Activated CD4-positive, alpha-beta T cell treated with anti-CD3 and anti-CD28 coated beads for 1 hour (primary cell): ENCODE measurements at places on chromosomes 5 and 9.

DNA sequence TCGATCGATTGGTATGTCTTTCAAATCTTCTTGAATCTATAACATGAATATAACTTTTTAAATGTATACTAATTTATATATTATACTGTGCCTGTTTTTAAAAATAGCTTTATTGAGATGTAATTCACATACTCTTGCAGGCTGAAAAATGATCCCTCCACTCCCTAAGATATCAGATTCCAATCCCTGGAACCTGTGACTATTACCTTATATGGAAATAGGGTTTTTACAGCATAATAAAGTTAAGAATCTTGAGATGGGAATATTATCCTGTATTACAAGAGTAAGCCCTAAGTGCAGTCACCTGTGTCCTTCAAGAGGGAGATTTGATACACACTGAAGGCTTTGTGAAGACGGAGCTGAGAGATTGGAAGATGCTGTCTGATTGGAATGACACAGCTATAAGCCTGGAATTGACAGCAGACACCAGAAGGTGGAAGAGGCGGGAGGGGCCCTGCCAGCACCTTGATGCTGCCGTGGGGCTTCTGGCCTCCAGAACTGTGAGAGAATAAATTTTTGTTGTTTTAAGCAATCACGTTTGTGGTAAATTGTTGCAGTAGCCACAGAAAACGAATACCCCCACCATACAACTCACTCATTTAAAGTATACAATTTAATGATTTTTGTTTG lies 161.3 kb downstream of the RMI1 start:
- no peak for DNase-seq

- DNase-seq = no peak
Observed at GRCh38 chr9:115146581-115147021, 28.6 kb upstream of the TNC start.

- no peak for DNase-seq
Observed at GRCh38 chr5:71860048-71860447, 141.0 kb downstream of the CARTPT start.

- no peak for DNase-seq
Observed at GRCh38 chr5:59274106-59274636, 619.4 kb downstream of the PDE4D start.

DNA sequence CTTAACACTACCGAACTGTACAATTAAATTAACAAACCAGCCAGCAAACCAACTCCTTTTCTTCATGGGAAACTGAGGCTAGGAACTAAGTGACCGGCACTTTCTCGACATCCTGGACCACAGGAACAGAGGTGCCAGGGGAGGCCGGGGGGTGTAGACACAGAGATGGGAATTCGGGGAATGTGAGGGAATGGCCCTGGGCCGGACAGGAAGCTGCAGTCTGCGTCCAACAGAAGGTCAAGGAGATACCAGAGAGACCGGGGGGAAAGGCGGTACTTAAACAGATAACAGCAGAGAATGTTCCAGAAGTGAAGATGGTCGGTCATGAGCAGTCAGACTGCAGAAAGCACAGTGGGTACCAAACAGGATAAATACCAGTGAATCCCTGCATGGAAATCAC lies 40.3 kb downstream of the DBH start:
- no peak for DNase-seq

GRCh38 chr9:115590011-115590410 lies 472.1 kb upstream of the TNC start:
- no peak for DNase-seq

DNA sequence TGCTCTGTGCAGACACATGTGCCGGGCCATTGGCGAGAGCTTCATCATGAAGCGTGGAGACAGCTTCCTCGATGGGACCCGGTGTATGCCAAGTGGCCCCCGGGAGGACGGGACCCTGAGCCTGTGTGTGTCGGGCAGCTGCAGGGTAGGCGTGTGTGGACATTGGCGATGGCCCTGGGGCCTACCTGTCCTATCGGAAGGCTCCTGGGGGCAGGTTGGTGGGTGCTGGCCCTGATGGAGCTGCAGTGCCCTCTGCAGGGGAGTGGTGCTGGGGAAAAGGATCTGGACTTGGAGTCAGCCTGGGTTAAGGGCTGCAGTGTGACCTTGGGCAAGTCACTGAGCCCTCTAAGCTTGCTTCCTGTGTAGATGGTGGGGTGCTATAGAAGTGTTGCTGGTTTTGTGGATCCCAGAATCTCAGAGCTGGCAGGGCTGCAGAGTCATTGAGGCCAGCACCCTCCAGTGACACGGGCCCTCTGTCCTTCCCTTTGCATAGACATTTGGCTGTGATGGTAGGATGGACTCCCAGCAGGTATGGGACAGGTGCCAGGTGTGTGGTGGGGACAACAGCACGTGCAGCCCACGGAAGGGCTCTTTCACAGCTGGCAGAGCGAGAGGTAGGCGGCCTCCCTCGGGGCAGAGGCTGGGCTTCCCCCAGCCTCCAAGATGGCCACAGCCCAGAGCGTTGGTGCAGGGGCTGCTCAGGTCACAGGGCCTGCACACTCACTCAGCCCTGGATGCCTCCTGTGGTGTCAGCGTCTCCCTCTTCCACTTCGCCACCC lies 15.8 kb downstream of the ADAMTS13 start:
- DNase-seq = no peak

DNA sequence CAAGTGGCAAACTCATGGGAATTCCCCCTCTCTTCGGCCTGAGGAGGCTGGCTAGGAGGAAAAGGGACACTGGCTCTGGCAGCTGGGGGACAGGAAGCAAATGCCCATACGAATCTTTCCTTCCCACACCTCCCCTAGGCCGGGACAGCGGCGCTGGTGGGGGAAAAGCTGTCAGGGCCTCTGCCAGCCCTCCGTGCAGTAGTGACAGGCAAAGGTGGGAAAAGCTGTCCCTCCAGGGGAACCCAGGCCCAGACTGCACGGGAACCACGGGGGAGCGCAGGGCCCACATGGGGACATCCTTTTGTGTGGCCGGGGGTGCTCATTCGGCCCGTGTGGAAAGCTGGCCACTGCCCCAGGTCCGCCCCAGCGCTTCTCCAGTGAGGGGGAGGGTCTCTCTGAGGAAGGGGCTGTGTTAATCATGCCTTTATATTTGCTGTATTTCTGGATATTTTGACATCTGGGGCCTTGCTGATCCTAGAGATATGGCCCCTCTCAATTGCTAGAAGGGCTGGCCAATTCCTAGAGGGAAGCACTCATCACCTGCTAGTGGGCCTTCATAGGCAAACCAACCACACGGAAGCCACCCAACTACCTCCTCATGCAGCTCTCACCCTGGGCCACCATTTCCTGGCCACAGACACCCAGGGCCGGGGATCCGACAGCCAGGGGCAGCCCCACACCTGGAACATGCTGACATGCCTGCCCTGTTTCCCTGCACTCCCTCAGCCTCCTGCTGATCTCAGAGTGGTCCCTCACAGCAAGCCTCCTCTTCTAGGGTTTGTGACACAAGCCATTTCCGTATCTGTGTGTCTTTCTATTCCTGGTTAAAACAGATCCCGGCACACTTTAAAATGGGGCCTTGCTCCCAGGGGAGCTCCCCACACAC lies 138.8 kb downstream of the ROR2 start:
- DNase-seq = no peak

- DNase-seq = no peak
Observed at GRCh38 chr5:150159031-150159430, 3.4 kb upstream of the PDGFRB start.

- no peak for DNase-seq
Observed at GRCh38 chr5:175920231-175920811, 47.8 kb downstream of the THOC3 start.

- DNase-seq = no peak
Observed at GRCh38 chr9:94870793-94871558, 144.5 kb downstream of the AOPEP start.

DNA sequence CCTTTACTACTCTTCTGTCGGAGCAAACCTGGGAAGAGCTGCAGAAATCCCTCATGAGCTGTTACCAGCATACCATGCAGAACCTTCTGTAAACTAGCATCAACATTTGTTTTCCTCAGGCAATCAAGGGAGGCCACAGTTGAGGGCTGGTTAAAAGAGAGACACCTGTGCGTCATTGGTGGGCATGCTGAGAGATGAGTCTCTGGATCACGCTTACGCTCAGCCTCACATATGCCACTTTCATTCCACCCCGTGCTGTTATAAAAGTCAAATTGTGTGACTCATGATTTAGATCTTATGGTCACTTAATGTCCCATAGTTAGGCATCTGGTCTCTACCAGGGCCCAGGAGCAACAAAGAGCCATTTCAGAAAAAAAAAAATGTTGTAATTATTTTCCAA lies 18.1 kb upstream of the ICE1 start:
- no peak for DNase-seq

GRCh38 chr5:108081707-108082106 lies 300.2 kb downstream of the FBXL17 start:
- DNase-seq = no peak

- no peak for DNase-seq
Observed at GRCh38 chr5:179533907-179534306, 16.4 kb upstream of the RUFY1 start.

GRCh38 chr5:22372826-22373660 lies 480.1 kb downstream of the CDH12 start:
- no peak for DNase-seq

DNA sequence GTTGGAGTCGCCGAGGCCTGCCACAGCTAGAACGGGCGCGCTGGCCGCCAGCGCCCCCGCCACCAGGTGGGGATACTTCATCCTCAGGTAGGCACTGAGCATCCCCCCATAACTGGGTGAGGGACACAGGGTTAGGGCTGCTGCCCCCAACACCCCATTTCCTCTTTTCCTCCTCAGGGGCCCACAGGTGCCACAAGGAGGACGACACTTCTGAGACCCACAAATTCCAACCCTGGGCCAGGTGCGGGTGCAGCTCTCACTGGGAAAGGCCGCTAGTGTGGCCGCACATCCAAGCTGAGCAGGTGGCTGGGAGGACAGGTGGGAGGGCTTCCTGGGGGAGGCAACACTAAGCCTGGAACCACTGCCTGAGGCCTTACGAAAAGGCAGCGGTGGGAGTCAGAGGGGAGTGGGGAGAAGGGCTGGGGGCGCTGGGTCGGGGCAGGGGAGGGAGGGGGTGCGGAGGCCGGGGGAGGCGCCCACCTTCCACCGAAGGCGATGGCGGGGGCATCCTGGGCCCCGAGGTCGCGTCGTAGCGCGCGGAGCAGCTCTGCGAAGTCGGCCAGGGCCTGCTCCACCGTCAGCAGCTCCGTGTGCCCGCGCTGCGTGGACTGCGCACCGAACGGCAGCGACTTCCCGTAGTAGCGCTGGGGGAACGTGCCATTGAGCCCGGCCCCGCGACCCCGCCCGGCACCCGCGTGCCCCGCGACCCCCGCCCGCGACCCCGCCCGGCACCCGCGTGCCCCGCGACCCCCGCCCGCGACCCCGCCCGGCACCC lies 961 bp downstream of the DPP7 start:
- no peak for DNase-seq

DNA sequence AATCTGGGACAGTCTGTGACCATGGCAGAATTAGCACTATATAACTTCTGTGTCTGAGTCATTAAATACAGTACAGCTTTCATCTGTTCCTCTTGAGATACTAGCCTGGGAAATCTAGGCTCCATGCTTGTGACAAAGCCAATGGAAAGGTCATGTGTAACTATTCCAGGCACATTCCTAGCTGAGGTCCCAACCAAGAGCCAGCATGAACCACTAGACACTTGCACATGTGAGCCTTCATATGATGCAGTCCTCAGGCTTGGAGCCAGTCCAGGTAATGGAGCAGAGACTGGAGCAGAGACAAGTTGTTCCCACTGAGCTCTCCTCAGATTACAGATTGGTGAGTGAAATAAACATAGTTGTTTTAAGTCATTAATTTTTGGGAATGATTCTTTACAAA lies 412.4 kb upstream of the ZNF462 start:
- no peak for DNase-seq

DNA sequence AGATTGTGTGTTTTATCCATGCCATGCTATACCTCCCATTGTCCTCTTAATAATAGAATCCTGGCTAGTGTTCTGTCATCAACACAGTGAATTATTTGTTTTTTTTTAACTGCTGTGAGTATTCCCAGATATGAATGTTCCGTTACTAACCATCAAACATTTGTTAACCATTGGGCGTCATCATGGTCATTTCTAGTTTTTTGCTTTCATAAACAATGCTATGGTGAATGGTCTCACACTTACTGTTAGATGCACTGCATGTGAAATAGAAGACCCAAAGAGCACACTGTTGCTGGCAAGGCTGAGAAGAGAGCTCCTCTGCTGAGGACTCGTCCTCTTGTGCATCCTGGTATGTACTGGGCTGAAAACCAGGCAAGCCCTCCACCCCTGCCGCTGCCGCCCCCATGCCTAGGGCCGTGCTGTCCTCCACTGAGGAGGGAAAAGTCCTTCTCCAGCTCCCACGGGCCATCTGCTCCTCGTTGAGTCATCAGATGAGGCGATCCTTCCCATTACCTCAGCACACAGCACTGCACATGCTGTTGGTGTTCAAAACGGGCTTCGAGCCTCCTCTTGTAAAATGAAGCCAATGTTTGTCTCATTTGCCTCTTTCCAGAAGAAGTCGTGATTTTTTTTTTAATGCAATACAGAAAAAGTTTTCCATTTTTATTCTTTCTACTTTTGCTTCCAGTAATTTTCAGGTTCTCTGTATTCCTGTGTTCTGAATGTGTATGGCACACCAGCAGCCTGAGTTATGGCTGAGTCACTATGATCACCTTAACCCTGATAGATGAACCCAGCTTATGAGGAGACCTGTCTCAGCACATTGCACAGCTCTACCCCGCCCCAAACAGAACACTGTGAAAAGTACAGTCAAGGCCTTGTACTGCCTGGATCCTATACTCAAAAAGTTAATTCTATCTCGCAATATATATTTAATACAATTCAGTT lies 219.0 kb downstream of the AOPEP start:
- DNase-seq = no peak

DNA sequence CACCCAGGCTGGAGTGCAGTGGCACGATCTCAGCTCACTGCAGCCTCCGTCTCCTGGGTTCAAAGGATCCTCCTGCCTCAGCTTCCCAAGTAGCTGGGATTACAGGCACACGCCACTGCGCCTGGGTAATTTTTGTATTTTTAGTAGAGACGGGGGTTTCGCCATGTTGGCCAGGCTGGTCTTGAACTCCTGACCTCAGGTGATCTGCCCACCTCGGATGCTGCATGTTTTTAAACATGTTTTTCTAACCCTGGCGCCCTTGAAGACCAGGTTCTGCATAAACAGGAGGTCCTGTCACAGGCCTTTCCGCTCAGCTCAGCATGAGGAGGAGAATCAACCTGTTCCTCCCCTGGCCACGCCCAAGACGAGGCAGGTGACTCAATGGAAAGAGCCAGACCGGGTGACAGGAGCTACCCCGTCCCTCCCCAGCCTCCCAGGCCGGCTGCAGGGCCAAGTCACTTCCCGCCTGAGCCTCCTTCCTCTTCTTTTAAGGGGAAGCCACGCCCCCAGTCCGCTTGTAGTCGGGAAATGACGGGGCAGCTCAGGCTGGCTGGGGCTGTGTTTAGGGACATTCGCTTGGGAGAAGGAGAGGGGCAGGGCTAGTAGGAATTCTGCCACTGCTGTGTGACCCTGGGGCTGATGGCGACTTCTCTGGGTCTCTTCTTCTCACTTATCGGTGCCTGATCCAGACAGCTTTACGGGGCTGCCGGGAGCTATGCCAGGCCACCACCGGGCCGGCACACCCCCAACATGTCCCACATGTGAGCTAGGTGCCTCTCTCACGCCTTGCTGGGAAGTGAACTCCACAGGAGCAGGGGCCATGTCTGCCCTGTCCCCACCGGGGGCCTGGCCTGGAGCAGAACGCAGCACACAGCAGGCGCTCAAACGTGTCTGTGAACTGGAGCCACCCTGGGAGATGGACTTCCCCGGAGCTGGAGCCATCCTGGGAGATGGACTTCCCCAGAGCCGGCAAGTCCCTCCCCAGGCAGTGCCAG lies 6.1 kb downstream of the NOTCH1 start:
- DNase-seq = peak; percentile 89
